ENCODE measurements at places on chromosomes 2 and 18.
A peak's percentile ranks its signal among the peaks of the same experiment; 100 is the strongest.

GRCh38 chr18:62802523-62802922 is 87.2 kb downstream of the PHLPP1 start:
- no peak for DNase-seq

DNA sequence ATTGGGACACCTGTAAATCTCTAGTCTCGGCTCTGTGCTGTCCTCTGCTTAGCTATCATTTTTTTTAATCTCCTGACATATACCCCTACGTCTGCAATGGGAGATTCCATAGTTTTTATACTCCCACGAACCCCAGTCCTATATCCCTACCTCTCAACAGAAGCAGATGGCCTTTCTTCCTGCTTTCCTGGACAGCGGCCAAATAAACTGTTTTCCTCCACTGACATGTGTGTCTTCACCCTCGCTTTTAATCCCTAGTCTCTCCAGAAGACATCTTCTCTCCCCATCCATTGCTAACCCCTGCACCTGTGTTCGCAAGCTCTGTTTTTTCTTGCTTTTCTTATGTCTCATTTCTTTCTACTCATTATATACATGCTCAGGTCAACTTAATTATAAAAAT is 395.4 kb downstream of the EPHA4 start:
- no peak for DNase-seq

DNA sequence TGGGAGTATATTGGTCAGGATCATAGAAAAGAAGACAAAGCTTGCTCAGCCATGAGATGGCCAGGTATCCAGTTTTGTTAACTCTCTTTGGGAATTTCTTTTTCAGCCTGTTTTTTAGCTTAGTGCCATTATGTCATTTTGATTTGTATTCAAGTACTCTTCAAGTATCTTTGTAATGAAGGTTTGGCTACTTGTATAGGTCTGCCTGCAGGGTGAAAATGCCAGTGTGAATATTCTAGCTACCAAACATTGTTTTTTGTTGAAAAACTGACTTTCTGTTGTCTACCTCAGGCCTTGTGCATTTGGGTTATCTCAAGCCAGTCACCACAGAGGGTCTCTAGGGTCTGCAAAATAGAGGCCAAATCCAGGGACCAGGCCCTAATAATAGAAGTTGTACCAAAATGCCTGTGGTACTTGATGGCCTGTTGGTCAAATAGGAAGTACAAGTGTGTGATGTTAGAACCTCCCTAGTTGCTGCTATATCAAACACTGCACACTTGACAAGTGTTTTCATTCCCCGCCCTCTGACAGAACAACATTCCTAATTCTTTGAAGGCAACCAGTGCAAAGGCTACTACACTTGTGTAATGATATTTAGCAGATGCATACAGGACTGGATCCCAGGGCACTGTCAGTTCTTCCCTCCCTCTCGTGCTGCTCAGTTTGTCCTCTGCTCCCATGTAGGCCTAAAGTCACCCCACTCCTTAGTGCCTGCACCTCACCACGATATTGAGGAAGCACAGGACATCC is 36.4 kb downstream of the RNMT start:
- no peak for DNase-seq

DNA sequence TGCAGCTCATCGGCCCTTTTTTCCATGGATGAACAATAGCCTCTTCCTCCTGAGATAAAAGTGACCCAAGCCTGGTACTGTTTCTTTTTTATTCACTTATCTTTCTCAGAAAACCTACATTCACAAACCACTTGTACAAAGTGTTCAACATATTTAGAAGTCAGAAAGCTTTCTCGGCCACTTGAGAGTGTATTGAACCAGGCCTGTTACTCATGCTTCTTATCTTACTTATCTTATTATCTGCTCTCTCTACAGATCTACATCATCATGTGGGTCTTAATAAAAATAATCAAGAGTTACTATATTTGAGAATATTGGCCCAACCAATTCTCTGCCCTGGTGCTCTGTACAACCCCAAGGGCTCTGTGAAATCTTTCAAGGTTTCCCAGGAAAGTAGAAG is 242.1 kb downstream of the MREG start:
- DNase-seq: no peak

- no peak for DNase-seq
These were observed 117.4 kb upstream of the NOSTRIN start for GRCh38 chr2:168684921-168685599.

DNA sequence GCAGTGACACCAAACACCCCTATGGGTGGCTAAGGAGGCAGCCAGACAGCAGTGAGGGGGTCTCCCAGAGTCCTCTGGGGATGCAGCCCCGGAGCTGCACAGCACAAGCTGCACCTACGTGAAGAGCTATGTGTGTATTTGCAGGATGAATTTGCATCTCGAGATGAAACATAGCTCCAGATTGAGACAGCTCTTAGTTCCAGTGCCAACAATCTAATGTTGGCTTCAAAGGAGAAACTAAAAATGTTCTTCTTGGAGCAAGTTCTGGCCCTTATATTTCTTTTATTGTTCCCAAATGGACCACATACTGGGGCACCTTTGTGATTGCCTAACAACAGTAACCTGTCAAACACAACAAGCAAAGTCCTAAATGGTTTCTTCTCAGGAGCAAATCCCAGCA is 233.9 kb downstream of the SLC4A3 start:
- no peak for DNase-seq

DNA sequence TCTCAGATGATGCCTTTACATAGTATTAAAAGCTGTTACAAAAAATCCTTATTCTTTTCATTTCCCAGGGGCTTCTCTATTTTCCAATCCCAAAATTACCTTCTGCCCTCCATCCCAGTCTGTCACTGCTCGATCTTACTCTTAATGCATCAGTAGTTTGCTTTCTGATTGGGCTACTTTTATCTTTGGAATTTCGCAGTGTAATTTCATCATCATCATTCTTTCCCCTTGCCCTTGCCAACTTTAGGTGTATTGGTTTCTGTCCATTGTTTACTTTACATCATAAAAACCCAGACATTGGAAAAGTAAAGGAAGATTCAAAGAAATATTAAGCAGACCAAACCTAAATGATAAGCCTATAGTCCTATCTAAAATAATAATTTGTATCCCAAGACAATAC is 457.2 kb downstream of the PIK3C3 start:
- DNase-seq: no peak

DNA sequence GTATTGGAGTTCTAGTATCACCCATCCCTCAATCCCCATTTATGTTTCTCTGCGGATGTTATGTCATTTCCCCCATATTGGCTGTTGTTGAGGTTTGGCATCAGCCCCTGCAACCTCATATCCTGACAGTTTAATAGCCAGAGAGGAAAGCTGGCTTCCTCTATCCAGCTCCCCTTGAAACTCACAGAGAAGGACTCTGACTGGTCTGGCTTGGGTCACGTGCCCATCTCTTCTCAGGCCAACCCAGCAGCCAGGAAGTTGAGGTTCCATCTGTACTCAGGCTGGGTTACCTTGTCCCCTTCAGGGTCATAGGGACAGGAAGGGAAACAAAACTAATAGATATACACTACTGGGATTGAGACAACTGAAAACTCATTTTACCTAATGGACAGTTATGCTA is 148.0 kb upstream of the SLC14A2 start:
- no peak for DNase-seq

DNA sequence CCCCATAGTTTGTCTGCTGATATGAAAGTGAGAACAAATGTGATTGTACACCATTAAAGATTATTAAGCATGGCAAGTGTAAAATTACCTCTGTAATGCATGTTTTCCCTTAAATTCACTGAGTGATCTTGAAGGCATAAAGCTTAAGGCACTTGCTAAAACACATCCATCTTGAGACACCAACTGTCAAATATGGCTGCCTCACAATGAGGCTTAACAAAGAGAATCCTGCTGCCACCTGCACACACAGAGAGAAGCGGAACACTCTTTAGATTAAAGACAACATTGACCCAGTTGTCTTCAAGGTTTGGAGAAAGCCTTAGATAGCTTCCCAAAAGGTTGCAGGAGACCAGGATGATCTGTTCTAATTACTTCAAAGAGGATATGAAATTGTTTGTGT is 803.6 kb upstream of the GYPC start:
- DNase-seq: no peak

DNA sequence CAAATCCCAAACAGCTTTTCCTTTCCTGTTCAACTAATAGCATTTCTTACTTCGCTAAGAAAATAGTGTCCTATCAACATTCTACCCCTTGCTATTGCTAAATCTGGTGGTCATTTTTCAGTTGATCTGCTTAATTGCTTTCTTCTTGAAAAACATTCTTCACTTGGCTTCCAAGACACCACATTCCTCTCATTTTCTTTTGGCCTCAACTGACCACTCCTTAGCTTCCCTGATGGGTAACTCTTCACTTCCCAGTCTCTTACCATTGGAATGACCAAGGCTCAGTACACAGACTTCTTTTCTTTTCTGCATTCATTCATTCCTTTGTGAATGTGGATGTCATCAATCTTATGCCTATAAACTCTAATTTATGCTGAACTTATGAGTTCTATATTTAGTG is 230.8 kb upstream of the CDH2 start:
- no peak for DNase-seq

GRCh38 chr18:9792565-9793245 is 84.6 kb downstream of the RAB31 start:
- no peak for DNase-seq

DNA sequence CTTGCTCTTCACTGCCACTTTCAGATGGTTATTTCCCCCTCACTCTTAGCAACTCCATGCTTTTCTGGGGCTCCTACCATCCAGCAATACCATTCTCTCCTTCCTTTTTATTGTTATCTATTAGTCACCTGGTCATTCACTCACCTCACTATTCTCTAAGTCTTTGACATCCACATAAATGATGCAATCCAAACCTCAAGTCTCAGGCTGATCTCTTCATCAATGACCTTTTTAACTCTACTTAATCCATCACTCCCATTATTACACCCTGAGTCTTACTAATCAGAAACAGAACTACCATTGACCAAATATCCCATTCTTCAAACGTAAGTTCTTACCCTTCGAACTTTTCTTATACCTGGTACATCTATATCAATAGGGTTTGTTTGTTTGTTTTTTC is 79.7 kb downstream of the ITSN2 start:
- no peak for DNase-seq

DNA sequence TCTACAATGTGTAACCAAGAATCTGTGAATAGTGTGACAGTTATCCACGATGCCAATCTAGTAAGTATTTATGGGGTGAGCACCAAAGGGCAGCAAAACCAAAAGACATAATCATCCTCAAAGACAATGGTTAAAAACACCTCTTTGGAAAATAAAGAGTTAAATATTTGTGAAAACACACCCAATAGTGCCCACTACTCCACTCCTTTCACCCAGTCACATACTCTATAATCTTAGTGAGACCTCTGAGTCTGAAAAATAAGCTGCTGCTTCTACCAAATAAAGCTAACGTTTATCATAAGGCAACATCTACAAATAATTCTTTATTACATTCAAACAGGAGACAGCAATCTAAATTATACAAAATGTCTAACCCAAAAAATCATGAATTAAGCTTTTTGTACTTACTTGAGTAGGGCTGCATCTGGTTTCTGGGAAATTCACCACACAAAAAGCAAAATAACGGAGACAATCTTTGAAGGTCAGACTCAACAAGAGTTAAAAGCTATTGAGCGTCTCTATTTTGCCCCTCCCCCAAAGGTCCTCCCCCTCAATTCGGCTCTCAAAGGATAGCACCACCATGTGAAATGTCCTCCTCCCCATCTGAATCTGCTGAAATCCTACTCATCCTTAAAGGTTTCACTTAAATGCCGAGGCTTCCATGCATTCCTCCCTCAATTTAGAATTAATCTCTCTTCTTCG is 2.0 kb downstream of the RAPH1 start:
- no peak for DNase-seq

GRCh38 chr2:239548451-239548871 is 147.6 kb upstream of the HDAC4 start:
- no peak for DNase-seq

DNA sequence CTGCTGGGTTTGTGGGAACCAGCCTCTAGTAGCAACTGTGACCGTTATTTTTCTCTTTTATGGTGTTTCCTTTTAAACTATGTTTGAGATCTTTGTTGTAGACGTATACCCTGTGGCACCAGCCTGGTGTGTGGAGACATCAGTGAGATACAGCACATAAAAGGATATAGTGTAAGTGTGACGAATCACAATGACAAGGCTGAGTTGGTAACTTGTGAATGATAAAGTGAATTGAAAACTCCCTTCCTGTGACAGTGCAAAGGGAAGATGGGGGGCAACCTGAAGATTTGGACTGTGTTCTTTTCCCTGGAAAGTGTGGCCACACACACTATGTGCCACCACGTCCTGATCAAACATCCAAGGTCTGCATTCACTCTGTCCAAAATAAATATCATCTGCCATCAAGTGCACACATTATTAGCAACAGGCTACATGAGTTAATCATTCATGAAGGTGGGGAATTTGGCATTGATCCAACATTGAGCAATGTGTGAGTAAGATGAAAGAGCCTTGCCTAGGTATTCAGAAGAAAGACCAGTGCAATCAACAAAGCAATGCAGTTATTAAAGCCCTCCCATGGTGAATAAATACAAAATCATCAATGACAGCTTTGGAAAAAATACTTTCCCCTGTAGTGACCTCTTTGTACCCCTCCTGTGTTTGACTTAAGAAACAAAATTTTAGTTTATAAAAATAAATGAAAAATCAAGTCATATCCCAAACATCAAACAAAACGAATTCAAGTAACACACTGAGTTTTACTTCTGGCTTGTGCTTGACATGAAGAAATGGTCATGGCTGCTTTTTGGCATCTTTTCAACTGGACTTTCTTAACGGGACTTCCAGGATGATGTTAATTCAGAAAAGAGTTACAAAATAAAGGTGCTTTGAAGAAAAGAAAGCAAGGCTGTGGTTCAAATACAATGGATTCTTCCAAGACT is 1280.5 kb upstream of the ZEB2 start:
- peak; percentile 52 for DNase-seq

- DNase-seq: no peak
These were observed 30.2 kb downstream of the CABLES1 start for GRCh38 chr18:23165271-23166068.

Measured in NCI-H1105 (cell line).